ENCODE measurements at places on chromosomes 12 and 14. TPM values are rescaled to one million over a fixed set of nuclear protein-coding genes. Genes with fewer than 3 reads are reported as not detected.

- no peak for DNase-seq
These were observed at the start of gene TMEM233 for GRCh38 chr12:119593578-119594398. TSS of gene TMEM233 (plus strand) at chr12:119593774. CDS start at chr12:119593849, 75 bp downstream.

Gene SIX4
- 38.9 TPM for total RNA-seq

Gene KRT6C
- not detected for total RNA-seq

Gene MUCL1
- not detected for total RNA-seq

Gene CHGA
- total RNA-seq = 15.7 TPM

Gene TEX52
- total RNA-seq = not detected

Gene SMOC1
- total RNA-seq = 2.4 TPM
